ENCODE measurements at places on chromosomes 11 and 22. TPM values are rescaled to one million over a fixed set of nuclear protein-coding genes. Genes with fewer than 3 reads are reported as not detected.

Gene OR51E2
- total RNA-seq: 0.63 TPM

Gene PARVA
- 69.8 TPM for total RNA-seq

Gene CCDC73
- 0.05 TPM for total RNA-seq

Gene CHST1
- 2.7 TPM for total RNA-seq

Gene MOV10L1
- 9.7 TPM for total RNA-seq

Gene POTEH
- not detected for total RNA-seq

GRCh38 chr11:107252429-107253161, 205.0 kb downstream of the CWF19L2 start:
- no peak for DNase-seq

GRCh38 chr11:98679673-98680072, 341.1 kb upstream of the CNTN5 start:
- no peak for DNase-seq

DNA sequence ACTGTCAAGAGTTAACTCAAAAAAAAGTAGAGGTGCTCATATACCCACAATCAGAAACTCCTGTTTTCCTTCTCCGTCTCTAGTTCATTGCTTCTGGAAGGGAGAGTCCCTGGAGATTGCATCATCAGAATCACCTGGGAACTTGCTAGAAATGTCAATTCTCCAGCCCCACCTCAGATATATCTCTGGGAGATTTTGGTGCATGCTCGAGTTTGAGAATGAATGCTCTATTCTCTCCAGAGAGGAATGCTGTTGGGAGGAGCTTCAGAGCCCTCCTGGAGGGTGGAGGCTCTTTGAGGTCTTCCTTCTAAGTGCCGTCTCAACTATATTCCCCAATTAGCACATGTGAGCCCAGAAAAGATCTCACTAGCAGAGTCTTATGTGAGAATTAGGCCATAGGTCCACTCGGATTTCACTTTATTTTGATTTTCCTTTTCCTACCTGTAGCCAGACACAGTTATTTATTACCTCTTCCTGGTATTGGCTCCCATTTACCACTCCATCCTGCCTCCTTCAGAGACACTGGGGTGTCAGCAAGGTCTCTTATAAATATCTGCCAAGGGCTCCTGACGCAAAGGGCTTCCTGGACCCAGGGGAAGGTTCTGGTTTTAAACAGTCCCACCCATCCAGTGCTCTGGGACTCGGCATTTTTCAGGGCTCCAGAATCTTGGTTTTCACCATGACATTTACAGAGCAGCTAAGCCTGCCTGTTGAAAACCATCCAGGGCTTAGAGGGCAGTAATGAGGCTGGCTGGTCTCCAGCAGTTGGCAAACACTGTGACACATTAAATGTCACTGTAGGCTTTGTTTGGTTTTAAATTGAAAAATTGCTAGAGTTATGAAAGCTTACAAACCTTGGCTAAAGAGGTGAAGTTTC, 136.2 kb downstream of the CD44 start:
- no peak for DNase-seq

DNA sequence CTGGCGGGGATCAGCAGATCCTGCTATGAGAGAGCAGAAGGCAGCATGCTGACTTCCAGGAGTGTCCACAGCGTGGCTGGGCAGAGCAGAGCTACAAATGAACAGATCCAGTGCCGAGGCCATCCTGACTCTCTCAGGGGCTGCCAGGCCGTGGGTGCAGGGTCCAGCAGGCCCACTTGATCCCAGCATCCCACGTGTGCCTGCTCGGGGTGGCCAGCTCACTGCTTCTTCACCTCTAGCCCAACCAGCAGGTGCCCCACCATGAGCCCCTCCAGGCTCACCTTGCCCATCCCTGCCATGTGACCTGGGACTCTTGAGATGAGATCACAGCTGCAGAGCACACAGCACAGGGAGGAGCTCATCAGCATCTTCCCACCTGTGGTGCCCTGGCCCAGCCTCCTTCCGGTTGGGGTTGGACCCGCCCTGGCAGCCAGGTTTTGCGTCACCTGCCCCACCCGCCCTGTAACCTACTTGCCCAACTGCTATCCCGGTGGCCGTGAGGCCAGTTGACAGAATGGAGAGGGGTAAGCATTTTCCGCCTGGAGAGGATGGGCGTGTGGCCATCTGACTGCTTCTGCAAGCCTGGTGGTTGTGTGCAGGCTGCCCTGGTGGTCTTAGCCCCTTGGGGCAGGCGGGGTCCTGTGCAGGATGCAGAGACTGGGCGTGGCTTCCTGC, 11.0 kb downstream of the TANGO2 start:
- DNase-seq: no peak

DNA sequence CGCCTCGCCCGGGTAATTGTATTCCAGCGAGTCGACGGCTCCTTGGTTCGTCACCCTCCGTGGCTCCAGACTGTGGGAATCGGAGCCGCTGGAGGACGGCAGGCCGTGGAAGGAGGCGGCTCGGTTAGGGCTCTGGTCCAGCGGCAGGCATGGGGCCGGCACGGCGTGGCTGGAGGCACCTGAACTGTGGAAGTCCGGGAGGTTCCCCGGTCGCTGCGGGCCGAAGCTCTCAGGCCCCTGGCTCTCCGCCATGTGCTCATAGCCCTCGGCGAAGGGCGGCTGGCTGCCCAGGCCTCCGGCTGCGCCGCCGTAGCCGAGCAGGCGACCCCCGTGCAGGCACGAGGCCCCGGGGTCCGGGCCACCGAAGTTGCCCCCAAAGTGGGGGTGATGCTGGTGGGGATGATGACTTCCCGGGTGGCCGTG, 1.7 kb downstream of the MN1 start:
- DNase-seq: no peak

DNA sequence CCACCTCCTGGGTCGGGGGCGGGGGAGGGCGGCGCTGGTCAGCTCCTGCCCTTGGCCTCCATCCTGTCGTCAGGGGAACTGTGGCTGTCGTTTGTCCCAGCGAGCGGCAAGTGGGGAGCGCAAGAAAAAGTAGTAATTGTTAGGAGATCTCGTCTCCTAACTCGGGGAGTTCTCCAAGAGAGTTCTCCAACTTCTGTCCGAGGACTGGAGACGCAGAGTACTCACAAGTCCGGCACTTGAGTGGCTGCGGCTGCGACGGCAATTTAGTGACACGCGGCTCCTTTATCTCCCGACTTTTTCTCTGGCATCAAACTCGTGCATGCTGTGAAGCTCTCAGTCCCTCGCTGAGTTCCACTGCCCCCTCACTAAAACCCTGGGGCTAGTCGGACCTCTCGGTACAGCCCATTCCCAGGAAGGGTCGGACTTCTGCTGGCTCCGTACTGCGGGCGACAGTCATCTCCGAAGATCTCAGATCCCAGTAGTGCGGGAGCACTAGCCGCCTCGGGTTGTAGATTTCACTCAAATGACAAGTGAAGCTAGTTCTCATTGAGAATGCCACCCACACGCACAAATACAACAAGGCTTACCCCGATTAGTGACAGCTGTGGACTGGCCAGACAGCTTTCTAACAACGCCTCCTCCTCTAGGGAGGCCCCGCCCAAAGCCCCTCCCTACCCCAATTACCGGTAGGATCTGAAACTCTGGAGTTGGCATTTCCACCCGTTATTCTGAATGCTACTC, at the start of gene PGR:
PGR (minus strand) TSS at position 611 of the 741 bp plus-strand sequence. CDS start 743 bp downstream, outside the sequence.
- DNase-seq: no peak

DNA sequence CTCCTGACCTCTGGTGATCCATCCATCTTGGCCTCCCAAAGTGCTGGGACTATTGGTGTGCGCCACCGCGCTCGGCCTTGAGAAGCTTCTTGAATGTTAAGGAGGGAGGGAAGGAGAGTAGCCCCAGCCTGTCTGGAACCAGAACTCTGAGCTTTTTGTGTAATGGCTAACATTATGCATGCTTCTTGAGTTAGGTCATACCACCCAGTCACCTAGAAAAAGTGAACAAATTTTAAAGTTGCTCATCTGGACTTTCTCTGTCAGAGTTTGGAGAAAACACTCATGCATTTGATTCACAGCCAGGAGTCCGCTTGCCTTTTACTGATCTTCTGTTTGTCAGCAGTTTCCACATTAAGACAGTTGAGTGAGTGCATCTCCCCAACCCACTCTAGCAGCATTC, 82.1 kb downstream of the PPP6R3 start:
- no peak for DNase-seq

DNA sequence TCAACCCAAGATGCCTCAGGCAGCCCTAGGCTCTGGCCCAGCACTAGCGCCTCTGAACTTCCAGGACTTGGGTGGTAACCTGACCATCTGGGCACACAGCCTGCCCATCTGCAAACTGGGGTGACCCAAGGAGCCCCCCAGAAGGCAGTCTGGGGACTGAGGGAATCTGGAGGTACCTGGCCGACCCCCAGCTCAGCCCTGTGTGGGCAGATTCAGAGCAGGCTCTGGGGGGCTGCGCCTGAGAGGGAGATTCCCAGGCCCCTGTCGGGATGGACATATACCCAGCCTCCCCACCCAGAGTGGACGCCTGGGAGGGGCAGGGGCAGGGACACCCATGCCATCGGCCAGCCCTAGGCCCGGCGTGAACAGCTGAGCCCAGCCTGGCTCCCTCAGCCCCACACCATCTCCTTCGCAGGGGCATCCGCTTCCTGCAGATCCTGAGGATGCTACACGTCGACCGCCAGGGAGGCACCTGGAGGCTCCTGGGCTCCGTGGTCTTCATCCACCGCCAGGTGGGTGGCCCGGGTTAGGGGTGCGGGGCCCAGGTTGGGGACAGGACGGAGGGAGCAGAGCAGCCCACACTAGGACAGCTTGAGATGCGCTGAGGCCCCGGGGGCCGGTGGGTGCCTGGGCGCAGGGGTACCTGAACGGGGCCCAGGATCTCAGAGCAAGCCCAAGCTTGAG, 126.9 kb downstream of the KCNQ1 start:
- DNase-seq: no peak

GRCh38 chr11:18791207-18791968, at the start of gene PTPN5:
Gene PTPN5 (minus strand): TSS chr11:18791798. CDS start chr11:18771958, 19,840 bp downstream.
- DNase-seq: no peak

GRCh38 chr11:116517584-116517983, 255.2 kb downstream of the BUD13 start:
- no peak for DNase-seq

- no peak for DNase-seq
Observed at GRCh38 chr11:2214527-2215229, 43.1 kb upstream of the TH start.

- DNase-seq: no peak
Observed at GRCh38 chr11:68843052-68843561, 1.4 kb upstream of the CPT1A start.

DNA sequence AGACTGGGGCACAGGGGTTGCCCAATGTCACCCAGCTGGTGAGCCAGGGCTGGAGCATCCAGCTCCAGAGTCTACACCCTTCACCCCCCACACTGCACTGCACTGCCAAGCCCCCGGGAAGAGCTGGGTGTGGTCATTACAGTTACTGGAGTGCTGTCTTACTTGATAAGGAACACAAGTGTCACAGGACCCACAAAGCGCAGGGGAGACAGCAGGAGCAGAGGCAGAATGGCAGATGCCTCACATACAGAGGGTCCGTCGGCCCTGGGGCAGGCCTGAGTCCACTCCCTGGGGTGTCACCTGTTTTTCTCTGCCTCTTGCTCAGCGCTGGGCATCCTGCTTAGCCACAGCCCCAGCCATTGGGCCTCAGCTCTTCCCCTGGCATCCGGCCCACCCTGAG, 7.7 kb downstream of the IL2RB start:
- DNase-seq: no peak

All from urinary bladder (tissue), 4 donors.